ENCODE measurements at places on chromosomes 1 and 21.

GRCh38 chr1:199279067-199279466 lies 640.2 kb downstream of the PTPRC start:
- DNase-seq = no peak

DNA sequence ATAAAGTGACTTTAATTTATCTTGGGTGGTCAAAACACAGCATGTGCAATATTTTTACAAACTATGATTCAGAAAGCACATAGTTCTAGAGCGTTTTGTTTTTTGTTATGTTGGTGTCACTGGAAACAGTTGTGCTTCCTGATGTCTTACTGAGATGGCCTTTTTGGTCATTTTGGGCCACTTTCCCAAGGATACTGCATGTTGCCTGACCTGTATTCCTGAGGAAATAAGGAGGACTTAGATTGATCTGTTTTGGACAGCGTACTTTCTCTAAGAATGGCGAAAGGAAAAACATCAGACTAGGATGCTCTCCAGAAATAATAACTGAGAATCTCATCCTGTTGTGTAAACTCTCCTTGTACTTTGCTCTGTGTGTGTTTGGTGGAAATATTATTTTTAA lies 451.2 kb downstream of the USP25 start:
- no peak for DNase-seq

GRCh38 chr1:107683191-107683657 lies 281.8 kb downstream of the VAV3 start:
- no peak for DNase-seq

DNA sequence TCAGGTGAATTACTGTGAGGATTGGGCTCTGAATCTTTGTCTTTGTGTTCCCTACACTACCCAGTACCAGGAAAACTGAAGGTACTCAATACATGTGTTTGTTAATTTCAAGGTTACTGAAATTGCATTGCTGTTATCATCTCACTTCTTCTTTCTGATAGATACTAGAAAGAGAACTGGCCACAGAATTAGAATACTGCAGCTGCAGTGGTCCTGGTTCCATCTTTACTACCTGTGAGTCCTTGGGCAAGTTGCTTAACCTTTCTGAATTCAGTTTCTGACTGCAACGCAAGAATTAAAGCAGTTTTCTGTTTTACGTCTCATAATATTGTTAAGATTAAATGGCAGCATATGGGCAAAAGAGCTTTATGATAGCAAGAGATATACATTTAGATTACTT lies 263.5 kb downstream of the LMO4 start:
- DNase-seq = no peak

DNA sequence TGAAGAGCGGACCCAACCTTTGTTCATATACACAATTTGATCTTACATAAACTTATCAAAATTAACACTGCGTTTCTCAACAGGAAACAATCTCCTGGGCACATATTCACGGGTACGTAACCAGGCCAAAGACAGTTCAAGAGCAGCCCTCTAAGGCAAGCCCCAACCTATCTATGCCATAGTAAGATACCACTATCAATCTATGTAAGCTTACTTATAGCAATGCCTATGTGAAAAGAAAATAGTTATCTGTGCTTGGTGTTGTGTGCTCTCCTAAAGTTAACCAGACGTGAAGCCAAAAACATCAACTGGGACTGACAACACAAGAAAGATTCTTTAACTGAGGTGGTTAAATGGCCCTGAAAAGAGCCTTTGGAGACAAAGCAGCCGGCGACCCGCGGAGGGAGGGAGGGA lies 49.4 kb upstream of the BOLA1 start:
- DNase-seq = peak; percentile 66

DNA sequence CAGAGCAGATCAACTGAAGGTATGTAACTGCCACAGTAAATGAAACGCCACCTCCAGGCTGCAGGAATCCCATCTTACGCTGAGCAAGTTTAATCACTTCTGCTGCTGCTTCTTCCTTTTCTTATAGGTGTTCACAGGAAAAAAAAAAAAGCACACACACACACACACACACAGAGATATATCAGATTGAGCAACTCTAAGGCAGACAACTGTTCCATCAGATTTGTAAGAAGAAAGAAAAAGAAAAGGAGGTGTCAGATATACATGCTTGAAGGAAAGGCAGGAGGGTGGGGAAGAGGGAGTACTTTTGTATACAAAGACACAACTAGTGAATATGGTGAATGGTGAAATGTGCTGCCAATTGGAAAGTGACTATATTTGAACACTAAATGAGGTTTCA lies 28.6 kb downstream of the DSTYK start:
- no peak for DNase-seq

DNA sequence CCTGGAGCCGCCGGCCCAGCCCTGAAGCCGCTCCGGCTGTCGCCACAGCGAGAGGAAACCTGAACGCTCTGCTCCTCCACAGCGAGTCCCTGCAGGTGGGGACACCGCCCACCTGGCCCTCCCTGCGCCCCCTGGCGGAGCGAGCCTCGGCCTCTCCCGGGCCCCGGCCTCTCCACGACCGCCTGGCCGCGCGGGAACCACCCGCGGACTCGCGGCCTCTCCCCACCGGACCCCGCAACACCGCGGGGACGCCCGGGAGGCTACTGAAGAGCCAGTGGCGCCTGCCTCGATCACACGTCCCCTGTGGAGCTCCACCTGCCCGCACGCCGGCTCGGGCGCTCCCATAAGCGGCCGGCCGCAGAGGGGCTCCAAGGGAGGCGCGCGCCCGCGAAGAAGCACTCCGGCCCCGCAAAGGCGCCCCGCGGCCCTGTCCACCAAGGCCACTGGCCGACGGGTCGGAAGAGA lies 109.6 kb downstream of the KCNN3 start:
- DNase-seq = peak; percentile 28

- DNase-seq = no peak
These were observed 1.3 kb upstream of the IL19 start for GRCh38 chr1:206769304-206769731.

DNA sequence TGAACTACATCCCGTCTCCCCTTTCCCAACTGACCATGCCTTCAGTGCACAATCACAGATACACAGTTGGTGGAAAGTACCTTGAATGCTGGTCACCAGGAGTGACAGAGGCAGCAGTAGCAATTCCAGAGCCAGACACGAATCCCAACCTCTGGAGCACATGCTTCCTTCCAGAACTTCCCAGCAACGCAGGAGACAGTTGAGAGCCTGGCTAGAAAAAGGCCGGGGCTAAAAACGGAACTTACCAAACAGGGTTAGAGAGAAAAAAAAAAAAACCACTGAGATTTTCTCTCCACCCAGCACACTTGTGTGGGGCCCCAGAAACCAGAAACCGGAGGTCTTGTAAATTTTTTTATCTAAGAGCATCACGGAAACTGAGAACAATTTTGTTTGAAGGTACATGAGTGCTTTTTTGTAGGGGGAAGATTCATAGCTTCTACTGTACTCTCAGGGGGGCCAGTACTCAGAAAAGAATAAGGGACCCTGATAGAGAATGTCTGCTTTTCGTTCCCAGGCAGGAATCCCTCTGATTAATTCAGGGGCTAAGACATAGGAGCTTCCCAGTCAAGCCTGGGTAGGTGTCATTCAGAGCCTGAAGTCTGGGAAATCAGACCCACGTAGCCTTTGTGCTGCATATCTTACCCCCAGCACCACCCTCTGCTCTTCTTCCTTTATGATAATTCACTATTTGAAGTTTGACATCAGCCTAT lies at the start of gene CD48:
CD48 (minus strand) TSS at position 221 of the 710 bp plus-strand sequence; CDS start at position 162, 59 bp downstream.
- DNase-seq = no peak

GRCh38 chr1:243842978-243843511 lies 7.0 kb downstream of the AKT3 start:
- no peak for DNase-seq

DNA sequence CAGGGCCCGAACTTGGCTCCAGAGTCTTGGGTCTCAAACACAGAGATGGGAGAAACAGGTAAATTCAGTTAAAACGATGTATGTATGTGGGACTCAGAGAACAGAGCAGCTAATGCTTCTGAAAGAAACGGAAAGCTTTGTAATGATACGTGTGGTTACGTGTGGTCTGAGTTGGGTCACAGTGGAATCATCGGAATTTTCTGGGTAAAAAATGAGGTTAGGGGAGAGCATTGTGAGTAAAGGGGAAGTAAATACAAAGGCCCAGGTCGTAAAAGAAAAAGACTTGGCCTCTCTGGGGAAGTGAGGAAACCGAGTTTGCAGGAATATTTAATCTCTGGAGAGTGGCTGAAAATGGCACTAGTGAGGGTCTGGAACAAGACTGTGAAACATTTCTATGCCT lies 8.3 kb downstream of the NHLH2 start:
- no peak for DNase-seq

- DNase-seq = no peak
These were observed 199.1 kb downstream of the HIVEP3 start for GRCh38 chr1:41719590-41719989.

- no peak for DNase-seq
These were observed 195.8 kb upstream of the PKN2 start for GRCh38 chr1:88488237-88488636.

DNA sequence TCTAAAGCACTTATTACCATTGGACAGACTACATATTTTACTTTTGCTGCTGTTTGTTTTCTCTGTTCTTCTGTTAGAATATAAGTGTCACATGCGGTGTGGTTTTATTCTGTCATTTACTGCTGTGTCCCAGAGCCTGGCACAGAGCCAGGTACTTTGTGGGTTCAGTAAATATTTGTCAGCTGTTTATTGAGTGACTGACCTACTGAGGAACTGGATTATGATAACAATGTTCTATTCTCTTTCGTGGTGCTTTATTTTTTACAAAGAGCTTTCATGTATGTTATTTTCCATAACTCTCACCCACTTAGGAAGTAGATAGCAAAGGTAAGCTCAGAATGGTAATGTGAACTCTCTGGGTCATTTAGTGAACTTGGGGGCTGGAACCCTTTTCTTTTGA lies 118.8 kb downstream of the RWDD3 start:
- DNase-seq = peak; percentile 17

DNA sequence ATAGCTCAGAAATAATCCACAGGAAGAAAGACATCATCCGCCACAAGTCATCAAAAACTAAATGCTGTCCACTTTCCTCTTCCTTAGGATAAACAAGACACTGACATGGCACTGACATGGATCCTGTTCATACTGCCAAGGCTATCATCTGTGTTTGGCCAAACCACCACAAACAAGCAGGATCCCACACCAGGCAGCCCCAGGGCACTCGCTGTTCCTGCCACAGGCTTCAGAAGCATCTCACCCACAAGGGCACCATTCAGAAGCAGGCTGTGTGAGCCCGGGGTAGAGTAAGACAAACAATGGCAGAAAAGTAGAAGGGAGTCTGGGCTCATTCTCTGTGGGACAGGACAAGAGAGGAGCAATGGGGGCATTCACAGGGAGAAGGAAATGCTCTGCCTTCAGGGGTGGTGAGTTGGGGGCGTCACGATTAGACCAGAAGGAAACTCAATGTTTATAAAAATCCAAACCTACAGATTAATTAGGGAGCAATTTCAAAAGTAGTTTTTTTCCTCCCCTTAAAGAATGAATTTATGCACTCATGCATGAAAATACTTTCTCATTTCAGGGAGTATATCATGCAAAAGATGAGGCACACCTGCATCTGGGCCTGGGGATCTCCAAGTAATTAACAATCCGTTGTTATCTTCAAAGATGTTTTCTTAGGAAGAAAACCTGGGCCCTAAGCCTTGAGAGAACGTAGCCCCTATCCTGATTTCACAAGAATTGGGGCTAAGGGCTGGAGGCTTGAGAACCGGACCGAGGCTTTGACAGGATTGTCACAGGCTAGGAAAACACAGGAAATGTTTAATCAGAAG lies 43.3 kb upstream of the ATP1A1 start:
- no peak for DNase-seq

DNA sequence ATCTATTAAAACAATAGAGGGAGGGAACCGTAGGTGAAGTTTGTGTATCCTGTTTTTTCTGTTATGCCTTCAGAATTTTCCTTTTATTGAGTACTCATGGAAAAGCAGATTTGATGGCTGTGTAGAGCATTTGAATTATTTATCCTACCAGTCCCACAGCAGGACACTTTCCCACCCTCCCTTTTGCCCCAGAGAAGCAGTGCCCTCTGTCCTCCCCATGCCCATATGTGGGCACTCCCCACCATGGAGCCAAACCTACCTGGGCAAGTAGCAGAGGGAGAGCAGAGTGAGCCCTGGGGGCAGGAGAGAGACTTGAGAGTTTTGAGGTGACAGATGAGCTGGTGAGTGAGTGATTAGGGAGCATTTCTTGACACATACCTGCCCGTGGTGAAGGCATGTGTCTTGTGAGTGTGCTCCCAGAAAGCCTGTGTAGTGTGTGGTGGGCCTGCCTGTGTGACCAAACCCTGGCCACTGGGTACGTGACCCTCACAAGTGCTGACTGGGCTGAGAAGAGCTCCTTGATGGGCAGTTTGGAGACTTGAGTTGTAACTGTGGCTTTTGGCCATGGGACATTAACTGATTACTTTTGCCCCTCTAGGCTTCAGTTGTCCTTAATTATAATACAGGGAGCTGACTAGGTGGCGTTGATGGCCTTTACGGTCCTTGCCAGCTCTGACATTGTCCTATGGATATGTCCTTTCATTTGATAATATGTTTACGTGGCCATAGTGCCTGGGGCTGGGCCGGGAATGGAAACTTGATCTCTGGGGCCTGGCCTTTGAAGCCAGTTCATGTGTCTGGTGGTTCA lies 3.6 kb downstream of the PSEN2 start:
- DNase-seq = no peak

GRCh38 chr1:77319036-77319705 lies 37.4 kb downstream of the AK5 start:
- DNase-seq = no peak

- DNase-seq = no peak
These were observed 23.1 kb downstream of the FAM89A start for GRCh38 chr1:231016966-231017365.

- DNase-seq = no peak
These were observed 58.4 kb upstream of the VCAM1 start for GRCh38 chr1:100661176-100661575.
